GF-D8 (cell line): ENCODE measurements at places on chromosomes 5 and 9.

DNA sequence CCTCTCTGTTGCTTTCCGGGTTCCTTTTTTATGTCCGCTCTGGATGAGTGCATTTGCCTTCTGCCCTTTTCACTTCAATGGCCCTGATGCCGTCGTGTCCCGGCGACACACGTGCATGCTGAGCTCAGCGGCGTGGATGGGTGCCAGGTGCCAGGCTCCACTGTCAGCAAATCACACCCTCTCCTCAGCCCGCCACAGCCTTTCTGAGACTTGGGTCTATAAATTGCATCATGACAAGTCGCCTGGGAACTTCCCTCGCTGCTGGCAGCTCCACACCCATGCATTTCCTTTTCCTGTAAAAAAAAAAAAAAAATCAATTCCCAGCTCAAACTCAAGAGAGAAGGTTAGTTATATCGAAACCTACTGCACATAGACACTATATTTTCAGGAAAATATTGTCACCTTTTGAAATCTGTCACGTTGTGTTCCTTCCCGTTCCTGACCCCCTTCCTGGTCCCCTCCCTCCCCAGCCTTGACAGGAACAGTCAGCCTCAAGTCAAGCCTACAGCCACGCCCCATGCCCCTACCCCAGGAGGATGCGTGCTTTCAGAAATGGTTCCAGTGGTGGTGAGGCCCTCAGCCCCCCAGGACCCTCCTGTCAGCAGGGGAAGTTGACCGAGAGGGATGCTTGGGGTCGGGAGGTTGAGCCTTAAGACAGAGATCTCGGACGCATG is 110.3 kb upstream of the PTCH1 start:
- DNase-seq: no peak

DNA sequence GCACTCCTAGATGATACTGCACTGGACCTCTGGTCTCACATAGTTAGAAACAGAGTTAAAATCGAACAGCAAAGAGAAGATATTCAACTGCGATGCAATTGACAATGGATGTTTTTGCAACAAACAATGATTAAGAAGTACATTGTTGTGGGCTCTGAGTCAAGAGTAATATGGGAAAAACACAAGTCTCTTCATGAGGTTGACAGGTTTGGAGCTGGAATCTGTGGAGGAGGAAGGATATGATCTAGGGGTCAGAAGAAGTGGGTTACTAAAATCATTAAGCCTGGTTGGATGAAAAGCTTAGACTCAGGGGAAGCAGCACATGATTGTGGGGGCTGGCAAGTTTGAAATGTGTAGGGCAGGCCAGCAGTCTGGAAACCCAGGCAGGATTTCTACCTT is 53.1 kb downstream of the PDCD1LG2 start:
- no peak for DNase-seq

GRCh38 chr9:107316795-107317661 is 33.9 kb downstream of the RAD23B start:
- DNase-seq: no peak

- DNase-seq: no peak
Measured at GRCh38 chr5:33261305-33261704, 179.5 kb upstream of the TARS1 start.

DNA sequence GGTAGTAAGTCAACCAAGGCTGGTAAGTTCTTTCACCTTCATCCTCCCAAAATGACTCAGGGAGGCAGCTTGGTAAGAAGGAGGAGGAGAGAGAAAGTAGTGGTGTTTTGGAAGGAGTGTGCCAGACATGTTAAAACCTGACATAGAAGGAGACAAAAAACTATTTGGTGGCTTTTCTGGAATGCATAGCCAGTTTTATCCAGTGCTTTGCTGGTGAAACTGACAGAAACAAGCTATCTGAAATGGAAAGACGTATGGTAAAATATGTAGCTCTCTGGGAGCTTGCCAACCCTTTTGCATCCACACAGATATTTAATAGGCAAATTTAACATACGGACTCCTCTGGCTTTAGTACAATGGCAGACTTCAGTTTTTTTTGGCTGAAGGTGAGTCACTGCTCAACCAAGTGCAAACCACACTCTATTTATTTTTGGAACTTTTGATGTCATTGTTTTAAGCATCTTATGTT is 45.4 kb downstream of the RAB14 start:
- no peak for DNase-seq

DNA sequence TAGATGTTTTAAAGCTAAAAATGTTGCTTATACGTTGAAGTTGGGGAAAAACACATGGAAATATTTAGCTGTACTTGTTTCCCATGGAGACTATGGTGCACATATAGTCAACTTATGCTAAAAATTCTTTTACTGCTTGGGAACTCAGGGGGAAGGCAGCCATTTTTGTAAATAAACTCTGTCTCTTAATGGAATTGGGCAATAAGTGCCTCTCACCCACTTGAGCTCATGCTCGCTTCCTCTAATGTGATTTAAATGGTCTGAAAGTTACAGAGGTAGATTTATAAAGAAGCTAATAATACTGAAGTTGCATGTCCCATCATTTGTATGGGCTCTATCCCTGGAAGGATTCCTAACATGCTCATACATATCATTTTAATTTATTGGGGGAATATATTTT is 523.8 kb downstream of the RASEF start:
- DNase-seq: no peak

- no peak for DNase-seq
Measured at GRCh38 chr9:98838868-98839565, 31.5 kb downstream of the GALNT12 start.

GRCh38 chr5:53219174-53219573 is 109.6 kb upstream of the MOCS2 start:
- DNase-seq: no peak

GRCh38 chr9:103323699-103324098 is 328.6 kb downstream of the CYLC2 start:
- DNase-seq: no peak

- DNase-seq: no peak
Measured at GRCh38 chr5:56640763-56641406, 174.5 kb upstream of the MAP3K1 start.

- no peak for DNase-seq
Measured at GRCh38 chr5:115553082-115553481, 8.5 kb upstream of the FEM1C start.

GRCh38 chr9:28671000-28671399 is 1097.7 kb upstream of the C9orf72 start:
- no peak for DNase-seq
